Activated CD4-positive, alpha-beta T cell treated with anti-CD3 and anti-CD28 coated beads, Interleukin-2, amount 50 U/mL, for 1 hour (primary cell): ENCODE measurements at places on chromosomes 13 and 19.

- DNase-seq = no peak
Measured at GRCh38 chr19:55312621-55313512, 12.3 kb downstream of the TMEM150B start.

DNA sequence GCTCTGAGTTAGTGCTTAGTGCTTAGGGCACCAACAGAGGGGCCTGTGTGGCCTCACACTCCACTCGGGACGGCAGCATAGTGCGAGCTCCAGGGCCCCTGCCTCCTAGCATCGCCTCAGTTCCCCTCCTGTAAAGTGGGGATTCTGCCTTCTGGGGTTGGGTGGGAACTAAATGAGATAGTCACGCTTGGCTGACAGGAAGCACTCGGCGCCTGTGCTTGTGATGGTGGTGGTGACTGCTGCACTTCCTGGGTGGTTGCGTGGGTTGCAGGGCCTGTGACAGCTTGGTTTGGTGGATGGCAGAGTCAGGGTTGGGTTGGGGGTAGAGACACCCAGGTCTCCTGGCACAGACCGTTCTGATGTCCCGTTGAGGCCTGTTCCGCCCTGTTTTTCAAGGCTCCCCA lies 7.7 kb downstream of the PLEKHF1 start:
- peak; percentile 85 for DNase-seq

DNA sequence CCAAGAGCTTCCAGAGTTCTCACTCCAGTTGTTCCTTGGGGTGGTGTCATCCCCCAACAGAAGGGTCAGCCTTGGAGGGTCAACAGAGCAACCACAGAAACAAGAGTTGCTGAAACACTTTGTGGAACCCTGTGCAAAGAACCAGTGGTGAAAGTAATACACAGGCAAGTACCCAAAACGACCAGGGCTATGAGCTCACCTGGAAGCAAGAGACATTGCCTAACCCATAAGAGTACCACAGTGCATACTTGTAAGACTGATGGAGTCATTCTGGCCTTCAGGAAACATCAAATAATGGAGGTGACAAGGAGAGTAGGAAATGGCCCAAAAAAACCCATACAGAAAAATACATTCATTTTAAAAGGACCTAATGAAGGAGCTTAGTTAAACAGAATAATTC lies 184.3 kb upstream of the TSC22D1 start:
- DNase-seq = no peak

DNA sequence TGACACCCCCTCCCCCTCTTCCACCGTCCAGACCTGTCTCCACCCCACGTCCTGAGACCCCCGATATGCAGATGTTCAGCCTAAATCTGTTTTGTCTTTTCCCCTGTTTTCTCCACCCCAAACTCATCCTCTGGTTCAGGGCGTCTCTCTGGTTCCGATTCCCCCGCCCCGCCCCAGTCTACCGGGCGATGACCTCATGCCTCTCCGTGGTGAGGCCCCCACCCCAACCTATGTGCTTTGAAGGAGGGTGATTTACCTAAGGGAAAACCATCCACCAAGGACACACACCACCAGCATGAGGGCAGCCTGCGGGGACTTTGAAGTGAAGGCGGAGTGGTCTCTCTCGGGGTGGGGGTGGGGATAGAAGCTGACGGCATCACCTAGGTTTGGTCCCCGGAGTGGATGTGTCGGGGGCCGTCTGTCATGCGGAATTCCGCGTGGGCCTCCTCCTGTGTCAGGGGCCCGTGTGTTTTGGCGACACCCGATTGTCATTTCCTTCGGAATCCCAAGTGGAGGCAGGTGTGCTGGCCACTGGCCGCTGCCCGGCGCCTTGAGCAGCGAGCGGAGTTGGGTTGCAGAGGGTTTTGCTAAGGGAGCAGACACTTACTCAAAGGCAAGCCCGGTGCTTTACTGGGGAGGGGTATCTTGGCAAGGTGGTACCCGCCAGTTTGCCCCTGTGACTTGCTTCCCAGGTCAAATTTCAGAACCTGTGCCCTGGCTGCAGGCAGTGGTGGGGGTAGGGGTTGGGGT lies 1.4 kb downstream of the FZR1 start:
- DNase-seq = peak; percentile 51

- DNase-seq = no peak
Measured at GRCh38 chr13:78201411-78201810, 282.8 kb upstream of the EDNRB start.

DNA sequence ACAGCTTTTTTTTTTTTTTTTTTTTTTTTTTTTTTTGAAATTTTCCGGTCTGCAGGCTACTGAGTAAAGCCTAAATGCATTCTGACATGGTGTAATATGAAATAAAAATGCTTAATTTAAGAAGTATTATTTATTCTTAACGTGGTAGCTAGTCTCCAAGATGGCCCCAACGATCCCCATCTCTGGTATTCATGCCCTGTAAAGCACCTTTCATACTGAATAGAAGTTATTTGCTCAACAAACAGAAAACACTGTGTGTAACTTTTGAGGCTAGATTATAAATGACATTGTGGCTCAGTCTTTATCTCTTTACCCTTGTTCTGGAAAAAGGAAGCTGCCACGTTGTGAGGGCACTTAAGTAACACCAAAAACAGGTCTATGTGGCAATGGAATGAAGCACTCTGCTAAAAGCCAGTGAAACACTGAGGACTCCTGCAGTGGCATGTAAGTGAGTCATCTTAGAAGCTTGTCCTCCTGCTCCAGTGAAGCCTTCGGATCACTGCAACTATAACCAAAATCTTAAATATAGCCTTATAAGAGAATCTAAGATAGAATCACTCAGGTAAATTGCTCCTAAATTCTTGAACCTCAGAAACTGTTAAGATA lies 128.7 kb downstream of the UGGT2 start:
- no peak for DNase-seq

DNA sequence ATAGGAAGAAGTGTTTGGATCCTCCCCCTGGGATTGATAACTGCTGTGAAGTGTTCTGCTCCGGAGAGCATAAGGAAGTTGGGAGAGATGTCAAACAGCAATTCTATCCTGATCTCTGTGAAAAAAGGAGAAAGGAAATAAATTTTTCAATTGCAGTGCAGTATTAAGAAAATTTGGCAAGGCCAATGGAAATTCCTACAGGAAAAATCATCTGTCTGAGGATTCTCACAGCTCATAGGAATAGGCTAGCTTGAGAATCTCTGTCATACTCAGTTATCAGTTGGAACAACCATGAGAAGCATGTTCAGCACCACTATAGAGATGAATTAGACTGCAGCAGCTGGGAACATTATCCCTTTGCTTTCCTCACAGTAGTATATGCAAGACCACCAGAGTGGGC lies 1238.9 kb upstream of the MIR17HG start:
- no peak for DNase-seq

- no peak for DNase-seq
Measured at GRCh38 chr13:25288966-25289365, 1.7 kb upstream of the MTMR6 start.

GRCh38 chr19:21482863-21483276 lies 22.5 kb upstream of the ZNF429 start:
- peak; percentile 63 for DNase-seq

DNA sequence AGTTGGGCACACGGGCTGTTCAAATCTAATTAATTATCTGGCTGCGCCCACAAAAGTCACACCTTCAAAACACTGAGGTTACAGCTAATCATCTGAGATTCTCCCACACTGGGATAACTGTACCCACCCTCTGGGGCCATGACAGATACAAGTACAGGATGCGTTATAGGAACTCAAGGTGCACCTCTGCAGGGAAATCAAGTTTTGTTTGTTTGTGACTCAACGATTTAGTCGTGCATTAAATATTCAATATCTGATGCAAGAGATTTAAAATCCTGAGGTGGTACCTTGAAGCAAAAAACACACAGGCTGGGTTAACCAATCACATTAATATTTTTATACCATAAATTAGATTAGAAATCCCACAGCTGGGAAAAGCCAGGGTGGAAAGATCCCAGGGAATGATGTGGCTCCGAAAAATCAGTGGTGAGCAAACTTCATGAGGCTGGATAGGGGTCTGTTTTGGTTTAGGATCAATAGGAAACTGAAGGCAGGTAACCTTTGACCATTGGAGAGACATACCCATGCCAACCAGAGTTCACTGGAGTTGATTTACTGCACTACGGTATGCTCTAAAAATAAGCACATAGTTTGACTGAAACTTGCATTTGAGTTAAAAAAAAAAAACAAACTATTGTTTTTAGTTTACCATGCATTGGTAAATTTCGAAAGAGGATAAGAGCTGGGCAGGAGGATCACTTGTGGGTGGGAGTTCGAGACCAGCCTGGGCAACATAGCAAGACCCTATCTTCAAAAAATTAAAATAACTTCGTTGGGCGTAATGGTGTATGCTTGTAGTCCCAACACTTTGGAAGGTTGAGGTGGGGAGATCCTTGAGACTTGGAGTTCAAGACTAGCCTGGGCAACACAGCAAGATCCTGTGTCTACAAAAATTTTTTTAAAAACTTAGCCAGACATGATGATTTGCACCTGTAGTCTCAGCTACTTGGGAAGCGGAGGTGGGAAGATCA lies 23.9 kb upstream of the CEBPG start:
- no peak for DNase-seq

DNA sequence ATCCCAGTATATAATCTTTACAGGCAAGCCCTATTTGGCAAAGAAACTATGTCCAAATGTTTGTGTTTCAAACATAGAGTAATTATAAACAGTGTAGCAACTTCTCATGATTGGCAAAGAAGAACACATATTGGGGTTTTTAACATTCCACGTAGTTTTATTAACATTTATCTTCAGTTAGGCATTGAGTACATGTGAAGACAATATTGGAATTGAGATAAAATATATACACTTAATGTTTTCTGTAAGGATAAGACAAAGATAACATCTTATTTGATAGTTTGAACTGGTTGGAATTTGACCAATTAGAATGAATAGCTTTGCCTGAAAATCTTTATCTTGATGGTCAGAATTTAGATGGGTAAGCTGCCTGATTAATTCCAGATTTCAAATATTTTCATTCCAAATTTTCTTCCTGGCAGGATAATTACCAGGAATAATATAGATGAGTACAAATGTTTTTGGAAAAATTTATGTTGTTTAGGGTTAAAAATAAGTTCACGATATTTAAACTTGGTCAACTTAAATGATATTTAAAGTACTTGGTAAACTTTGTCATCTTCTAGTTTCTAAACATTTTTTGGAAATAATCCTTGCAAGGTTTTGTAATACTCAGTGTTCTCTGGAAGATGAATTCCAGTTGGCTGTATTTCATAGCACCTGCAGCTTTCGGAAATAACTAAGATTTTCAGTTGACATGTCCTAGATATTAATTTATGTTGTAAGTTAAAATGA lies 536.5 kb upstream of the SPRY2 start:
- no peak for DNase-seq

- DNase-seq = no peak
Measured at GRCh38 chr13:41306271-41307145, 4.6 kb upstream of the NAA16 start.

DNA sequence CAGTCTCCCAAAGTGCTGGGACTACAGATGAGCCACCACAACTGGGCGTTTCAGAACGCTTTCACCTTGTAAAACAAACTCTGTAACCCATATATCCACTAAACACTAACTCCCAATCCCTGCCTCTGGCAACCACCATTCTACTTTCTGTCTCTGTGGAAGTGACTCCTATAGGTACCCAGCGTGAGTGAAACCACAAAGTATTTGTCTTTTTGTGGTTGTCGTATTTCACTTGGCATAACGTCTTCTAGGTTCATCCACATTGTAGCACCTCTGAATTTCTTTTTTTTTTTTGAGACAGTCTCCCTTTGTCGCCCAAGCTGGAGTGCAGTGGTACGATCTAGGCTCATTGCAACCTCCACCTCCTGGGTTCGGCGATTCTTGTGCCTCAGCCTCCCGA lies 44.8 kb downstream of the BRD4 start:
- DNase-seq = no peak

DNA sequence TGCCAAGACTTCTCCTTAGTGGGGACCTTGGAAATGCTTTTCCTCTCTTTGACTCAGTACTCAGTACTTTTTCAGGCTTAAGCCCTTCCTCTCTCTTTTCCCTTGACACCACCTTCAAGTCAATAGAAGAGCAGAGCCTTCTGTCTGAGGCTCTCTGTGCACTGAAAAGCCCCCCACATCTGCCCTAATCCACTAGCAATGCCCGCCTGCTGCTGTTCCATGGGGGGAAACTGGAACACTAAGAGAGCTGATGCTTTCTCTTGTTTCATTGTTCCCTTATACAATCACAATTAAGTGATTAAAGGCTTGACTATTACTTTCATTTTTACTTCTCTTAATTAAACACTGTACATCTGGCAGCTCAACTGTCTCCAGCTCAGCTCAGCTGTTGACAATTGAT lies 254.5 kb downstream of the SLITRK6 start:
- no peak for DNase-seq

DNA sequence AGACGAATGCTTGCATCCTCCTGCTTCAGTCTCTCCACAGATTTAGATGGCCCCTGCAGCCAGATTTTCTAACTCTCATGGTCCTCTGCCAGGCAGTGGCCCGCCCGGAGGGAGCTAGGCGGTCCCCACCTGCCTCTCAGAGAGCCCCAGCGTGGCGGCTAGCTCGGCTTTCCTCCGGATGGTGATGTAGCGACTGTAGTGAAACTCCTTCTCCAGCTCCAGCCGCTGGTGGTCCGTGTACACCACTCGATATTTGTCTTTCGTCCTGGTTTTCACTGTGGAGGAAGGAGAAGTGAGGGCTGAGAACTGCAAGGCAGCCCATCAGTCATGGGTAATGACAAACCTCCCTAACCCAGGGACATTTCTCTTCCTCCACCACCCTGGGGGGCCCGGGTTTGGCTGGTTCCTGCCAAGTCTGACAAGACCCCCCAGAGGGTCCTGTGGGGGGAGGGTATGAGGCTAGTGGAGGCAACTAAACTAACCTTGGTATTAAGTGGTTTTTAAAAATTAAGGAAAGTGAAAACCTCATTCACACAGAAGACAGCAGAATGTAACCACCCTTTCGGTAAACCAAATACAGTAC lies 4.3 kb downstream of the CDX2 start:
- DNase-seq = no peak

DNA sequence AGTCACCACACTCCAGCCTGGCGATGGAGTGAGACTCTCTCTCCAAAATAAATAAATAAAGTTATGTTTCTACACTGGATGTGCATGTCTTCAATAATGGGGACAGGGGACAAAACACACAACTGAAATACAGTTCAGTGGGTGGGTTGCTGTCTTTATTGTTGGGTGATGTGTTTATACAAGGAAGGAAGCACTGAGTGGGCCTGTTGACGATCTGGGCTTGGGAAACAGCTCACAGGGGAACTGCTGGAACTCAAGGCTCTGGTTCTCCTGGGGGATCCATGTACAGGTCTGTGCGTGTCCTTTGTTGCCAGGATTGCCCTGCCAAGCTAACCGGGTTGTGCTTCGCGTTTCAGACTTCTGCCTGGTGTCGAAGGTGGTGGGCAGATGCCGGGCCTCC lies 18.9 kb downstream of the SPINT2 start:
- no peak for DNase-seq

GRCh38 chr13:90933097-90933826 lies 414.2 kb upstream of the MIR17HG start:
- no peak for DNase-seq

DNA sequence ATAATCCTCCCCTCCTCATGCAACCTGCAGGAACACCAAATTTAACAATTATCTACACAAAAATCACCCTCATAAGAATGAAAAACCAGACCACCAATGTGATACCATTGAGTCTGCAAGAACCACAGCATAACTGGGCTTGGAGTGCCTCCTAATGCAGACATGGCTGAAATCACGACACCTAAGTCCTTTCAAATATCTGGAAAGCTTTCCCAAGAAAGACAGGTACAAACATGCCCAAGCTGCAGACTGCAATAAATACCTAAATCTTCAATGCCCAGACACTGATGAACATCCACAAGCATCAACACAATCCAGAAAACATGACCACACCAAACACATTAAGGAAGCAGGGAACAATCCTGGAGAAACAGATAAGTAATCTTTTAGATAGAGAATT lies 417.1 kb downstream of the LMO7 start:
- DNase-seq = no peak

GRCh38 chr13:108070491-108070890 lies 144.8 kb downstream of the LIG4 start:
- no peak for DNase-seq
